ENCODE measurements at places on chromosomes 5 and 9.

DNA sequence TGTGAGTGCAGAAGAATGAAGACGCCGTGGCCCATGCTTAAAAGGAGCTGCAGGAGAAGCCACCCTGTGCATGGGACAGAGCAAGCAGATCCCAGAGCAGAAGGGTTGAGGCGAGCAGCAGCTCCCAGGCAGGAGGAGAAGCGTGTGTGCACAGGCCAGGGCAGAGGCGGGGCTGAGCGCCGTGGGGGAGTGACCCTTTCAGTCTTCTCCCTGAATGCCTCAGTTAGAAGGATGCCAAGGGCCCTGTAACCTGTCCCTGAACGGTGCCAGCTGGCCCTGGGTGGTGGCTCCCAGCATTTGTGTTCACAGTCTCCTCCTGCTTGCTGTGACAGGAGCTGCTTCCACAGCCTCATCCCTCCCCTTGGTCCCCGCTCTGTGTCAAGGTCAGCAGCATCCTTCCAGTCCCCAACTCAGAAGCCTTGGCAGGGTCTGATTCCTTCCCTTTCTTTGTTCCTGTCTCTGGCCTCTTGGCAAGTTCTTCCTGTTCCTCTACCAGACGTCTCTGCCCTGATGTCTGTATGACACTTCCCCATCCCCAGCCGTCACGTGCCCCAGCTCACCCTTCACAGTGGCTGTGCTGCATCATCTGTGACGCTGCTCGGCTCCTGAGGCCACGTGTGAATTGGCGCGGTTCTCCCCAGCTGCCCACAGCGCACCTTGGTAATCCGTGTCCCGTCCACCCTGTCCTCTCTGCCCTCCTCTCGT lies 5.2 kb downstream of the EXOC3 start:
- DNase-seq, result no peak

- DNase-seq, result no peak
Observed at GRCh38 chr9:113350107-113350661, 843 bp downstream of the BSPRY start.

DNA sequence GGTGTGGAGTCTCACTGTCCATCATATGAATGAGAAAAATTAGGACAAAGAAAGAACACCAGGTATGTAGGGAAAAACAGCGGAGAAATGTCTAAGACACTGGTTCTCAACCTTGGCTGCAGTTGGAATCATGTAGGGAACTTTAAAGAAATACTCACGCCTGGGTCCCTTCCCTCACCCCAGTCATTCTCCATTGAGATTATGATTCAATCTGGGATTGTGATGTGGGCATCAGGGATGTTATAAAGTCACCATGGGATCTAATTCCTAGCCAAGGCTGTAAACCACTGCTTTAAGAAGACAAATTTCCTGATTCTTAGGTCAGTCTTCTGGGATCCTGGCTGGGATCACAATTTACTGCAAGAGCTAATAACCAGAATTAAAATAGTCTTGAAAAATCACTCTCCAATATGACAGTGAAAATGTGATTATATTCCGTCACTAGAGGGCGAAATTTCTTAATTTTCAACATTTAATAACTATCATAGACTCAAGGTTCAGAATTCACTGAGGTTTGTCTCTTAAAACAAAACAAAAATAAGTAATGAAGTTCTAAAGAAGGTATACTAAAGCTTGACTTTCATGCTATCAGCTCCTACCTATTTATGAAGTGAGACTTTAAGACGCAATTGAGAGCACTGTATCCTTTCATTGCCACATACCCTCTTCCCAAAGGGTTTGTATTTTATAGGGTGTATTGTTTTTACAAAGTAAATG lies 60.5 kb downstream of the GLDC start:
- no peak for DNase-seq

- no peak for DNase-seq
Observed at GRCh38 chr5:95856501-95856981, 34.0 kb upstream of the GLRX start.

DNA sequence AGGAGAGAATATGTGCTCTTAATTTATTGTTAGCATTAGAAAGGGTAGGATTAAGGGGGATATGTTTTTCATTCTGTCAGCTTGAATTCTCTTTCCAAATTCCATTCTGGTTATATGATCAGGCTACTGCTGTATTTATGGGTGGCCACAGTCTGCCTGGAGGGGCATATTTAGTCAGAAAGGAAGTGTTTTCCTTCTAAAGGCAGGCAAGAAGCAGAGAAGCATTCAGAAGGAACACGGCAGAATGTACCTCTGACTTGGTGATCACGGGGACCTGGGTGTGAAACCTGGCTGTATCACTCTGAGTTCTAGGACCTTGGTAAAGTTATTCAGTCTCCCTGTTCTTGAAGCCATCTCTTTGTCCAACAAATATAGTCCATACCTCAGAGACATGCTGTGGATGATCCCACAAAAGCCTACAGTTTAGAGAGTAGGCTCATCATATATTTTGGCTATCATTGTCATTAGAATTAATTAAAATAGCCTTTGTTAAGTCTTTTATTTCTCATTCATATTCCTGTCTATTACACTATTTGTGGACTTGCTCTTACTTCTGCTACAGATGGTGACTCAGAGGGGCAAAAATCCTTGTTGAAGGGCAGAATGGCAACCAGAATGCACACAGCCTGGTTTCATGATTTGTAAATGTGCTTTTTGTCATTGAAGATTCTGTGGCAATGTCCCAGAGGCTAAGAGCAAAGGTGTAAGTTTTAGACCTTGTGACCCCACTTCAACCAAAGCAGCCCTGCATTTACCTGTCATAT lies 2.7 kb downstream of the TNC start:
- DNase-seq, result no peak

DNA sequence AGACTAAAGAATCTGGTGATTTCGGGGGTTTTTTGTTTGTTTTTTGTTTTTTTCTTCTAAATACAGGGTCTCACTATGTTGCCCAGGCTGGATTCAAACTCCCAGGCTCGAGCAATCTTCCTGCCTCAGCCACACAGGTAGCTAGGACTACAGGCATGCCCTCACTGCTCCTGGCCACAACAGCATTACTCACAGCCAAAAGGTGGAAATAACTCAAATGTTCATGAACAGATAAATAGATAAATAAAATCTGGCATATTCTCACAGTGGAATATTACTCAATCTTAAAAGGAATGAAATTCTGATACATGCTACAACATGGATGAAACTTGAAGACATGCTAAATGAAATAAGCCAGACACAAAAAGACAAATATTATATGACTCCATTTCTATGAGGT lies 19.8 kb upstream of the RAD23B start:
- DNase-seq, result no peak

GRCh38 chr5:139660923-139661814 lies 13.0 kb downstream of the CXXC5 start:
- DNase-seq, result no peak

DNA sequence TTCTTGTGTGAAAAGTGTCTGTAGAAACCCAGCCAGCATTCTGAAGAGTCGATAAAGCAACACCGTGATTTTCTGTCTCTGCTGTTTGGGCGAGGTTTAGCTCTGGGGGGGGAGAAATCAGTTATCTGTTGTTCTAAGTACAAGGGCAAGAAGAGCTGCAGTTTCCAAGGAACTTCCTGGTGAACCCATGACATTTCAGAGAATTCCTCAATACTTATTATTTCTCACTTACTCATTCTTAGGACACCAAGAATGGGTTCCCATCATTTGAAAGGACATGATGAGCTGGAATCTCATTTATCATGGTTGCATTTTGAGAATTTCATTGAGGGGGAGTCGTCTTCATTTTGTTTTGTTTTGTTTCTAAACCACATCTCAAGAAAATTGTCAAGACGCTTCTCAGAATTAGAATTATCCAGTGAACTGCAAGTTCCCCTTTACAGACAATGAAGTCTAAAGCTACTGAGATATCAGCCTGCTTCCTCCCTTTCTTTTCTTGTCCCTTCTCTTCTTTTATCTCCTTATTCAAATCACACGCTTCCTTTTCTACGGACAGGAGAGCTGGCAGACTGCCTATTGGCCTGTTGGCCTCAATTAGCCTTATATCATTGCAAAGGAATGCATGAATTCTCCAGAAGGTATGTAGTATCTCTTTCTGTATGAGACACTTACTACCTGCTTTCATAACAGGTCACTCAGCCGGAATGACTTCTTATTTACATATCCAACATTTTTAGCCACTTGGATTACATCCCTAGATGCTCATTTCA lies 53.7 kb downstream of the ZNF462 start:
- no peak for DNase-seq
